ENCODE measurements at places on chromosomes 12 and 14.

DNA sequence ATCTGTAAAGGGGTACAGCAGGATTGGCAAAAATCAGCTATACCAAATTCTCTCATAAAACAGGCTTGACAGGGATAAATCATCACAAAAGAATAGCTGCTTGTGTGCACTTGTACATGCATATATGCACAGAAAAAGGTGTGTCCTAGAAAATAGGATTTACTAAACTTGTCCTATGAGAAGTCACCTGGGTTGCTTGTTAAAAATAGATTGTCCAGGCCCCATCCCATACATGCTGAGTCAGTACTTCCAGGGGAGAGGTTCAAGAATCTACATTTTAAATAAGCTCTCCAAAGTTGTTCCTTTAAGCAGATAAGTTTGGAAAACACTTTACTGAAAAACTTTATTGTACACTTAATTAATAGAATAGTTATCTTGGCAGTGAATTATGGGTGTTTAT lies 123.1 kb downstream of the ANO6 start:
- DNase-seq = no peak

DNA sequence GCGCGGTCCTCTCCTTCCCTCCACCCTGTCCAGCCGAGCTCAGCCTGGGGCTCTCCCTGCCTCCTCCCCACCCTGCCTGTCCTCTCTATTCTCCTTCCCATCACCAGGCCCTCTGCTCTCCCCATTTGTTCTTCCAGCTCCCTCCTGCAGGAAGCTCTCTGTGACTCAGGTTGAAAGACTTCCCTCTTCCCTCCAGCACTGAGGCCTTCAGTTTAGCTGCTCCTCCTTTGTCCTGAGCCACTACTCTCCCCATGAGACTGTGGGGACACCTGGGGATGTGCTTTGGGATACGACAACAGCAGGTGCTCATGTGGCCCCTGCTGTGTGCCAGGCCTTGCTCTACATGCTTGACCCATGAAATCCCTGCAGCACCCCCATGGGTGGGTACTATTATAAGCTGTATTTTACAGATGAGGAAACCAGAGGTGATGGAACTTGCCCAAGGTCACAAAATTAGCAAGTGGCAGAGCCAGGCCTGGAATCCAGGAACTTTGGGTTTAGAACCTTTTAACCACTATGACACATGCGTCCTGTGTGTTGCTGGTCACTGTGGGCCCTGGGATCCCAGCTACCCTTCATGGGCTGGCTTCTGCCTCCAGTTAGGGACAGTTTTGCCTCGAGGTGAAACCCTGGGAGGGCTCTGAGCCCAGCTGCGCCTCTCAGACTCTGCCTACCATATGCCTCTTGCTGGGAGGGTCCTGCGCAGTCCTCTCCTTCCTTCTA lies 5.5 kb downstream of the KRT80 start:
- no peak for DNase-seq

GRCh38 chr12:132702640-132703039 lies 8.0 kb upstream of the PGAM5 start:
- no peak for DNase-seq

GRCh38 chr12:111993292-111994150 lies 19.4 kb downstream of the TMEM116 start:
- peak; percentile 32 for DNase-seq
